ENCODE measurements at places on chromosomes 3 and 15.

GRCh38 chr3:60154011-60154410 lies 1097.2 kb downstream of the FHIT start:
- DNase-seq: no peak

DNA sequence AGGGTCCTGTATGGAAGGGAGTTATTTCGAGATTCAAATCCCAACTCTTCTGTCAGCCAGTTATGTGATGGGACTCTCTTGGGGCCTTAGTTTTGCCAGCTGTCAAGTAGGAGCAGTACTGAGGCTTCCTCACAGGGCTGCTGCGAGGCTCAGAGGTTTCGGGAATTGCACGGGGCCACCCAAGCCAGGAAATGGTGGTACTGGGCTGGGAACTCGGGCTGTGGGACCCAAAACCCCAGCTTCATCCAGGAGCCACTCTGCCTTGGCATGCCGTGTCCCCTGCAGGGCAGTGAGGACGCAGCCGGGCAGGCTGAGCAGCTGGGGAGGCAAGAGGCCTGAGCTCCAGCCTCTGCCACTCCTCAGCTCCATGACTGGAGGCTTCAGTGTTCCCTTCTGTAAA lies 118.6 kb downstream of the ETFA start:
- no peak for DNase-seq

DNA sequence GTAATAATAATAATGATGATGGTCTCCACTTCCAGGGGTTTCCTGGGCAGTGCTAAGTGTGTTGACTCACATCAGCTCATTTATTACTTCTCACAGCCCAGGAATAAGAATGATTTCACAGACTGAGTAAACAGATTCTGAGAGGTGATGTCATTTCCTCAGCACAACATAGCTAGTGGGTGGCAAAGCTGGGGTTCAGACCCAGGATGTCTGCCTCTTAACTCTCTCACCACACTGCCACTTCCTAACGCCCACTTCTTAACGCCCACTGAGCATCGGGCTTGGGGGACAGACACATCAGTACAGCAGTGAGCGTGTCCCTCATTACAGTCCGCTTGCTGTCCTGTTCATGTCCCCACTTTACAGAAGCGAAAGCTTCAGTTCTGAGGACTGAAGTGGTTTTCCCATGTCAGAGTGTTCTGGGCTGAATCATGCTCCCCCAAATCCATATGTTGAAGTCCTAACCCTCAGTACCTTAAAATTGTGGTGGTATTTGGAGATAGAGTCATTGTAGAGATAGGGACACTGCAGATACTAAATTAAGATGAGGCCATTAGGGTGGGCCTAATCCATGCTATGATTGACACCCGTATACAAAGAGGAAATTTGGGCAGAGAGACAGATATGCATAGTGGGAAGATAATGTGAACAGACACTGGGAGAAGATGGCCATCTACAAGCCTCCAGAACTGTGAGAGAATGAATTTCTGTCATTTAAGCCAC lies 68.0 kb downstream of the ATP2B2 start:
- peak; percentile 74 for DNase-seq

GRCh38 chr3:14130707-14131106 lies 5.9 kb downstream of the TMEM43 start:
- DNase-seq: no peak

- DNase-seq: no peak
Observed at GRCh38 chr3:68958932-68959331, 26.6 kb upstream of the TAFA4 start.

DNA sequence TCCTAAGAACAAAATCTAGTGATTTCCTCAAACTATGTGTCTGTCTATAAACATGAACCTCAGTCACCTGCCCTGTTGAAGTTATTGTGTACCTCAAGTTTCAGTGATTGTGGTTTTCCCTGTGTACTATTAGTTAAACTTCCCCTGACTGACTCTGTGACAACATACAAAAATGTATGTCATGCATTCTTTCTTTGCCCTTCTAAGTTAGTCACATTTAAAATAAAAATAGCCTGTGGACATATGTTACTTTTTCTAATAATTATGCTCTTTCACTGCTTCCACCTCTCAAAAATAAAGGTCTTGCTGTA lies 29.8 kb downstream of the EPHA6 start:
- DNase-seq: no peak

- no peak for DNase-seq
Observed at GRCh38 chr15:48031973-48032372, 88.8 kb upstream of the SLC24A5 start.

GRCh38 chr3:194559530-194559929 lies 72.7 kb upstream of the ATP13A3 start:
- no peak for DNase-seq
